Mesothelial cell of epicardium (in vitro differentiated cells): ENCODE measurements at places on chromosomes 6 and 20.

DNA sequence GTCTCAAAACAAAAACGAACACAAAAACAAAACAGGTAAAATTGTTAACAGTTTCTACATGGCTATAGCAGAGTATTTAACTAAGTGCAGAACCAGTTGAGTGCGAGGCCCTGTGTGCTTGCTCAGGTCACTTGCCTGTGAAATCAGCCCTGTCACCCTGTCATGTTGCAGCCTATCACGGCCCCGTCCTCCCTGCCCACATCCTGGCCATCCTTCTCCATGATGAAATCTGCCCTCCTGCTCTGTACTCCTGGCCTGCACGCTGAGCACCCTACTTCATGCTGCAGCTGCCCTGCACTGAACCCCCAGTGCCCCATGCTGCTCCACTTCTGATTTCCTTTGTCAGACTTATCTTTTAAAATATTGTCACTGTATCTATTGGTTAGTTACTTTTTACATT lies 62.4 kb downstream of the DTD1 start:
- no peak for DNase-seq

DNA sequence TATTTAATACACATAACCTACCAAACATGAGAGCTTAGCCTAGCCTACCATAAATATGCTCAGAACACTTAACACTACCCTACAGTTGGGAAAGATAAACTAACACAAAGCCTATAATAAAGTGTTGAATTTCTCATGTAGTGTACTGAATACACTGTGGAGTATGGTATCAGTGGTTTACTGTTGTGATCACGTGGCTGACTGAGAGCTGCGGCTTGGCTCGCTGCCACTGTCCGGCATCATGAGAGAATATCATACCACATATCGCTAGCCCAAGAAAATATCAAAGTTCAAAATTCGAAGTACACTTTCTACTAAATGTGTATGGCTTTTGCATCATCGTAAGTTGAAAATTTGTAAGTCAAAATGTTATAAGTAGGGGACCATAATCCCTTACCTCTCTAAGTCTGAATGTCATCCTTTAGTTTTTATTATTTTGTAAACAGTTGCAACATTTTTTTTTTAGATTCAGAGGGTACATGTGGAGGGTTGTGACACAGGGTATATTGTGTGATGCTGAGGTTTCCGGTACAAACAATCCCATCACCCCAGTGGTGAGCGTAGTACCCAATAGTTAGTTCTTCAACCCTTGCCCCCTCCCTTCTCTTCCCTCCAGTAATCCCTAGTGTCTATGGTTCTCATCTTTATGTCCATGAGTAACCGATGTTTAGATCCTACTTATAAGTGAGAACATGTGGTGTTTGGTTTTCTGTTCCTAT lies 14.6 kb upstream of the TAAR1 start:
- no peak for DNase-seq

DNA sequence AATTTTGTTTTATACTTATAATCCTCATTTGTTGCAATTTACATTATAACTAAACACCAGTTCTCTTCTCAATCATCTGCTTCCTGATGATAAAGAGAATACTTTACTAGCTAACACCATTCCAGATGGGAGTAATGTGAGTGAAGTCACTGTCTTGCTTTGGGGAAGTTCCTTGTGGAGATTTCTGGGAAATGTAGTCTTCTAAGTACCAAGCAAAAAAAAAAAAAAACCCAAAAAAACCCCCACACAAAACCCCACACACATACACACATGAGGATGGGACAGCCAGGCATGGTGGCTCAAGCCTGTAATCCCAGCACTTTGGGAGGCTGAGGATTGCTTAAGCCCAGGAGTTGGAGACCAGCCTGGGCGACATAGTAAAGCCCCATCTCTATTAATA lies 2.2 kb upstream of the SNPH start:
- DNase-seq: no peak

DNA sequence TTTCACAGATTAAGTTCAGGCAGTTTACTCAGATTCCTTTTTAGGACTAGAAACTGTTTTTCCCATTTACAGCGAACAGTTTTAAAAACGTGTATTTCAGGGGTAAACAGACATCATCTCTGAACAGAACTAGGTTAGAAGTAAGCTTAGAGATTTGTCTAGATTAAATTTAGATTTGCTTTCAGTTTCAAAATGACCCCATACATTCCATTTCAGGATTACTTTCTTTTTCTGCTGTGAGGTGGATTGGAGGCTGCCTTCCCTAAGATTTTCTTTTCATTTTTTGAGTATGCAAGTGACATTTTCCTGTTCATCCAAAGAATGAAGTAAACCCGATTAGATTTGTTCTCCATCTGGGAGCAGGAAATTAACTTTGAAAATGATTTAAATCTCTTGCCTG lies 747.2 kb downstream of the KHDRBS2 start:
- DNase-seq: no peak

DNA sequence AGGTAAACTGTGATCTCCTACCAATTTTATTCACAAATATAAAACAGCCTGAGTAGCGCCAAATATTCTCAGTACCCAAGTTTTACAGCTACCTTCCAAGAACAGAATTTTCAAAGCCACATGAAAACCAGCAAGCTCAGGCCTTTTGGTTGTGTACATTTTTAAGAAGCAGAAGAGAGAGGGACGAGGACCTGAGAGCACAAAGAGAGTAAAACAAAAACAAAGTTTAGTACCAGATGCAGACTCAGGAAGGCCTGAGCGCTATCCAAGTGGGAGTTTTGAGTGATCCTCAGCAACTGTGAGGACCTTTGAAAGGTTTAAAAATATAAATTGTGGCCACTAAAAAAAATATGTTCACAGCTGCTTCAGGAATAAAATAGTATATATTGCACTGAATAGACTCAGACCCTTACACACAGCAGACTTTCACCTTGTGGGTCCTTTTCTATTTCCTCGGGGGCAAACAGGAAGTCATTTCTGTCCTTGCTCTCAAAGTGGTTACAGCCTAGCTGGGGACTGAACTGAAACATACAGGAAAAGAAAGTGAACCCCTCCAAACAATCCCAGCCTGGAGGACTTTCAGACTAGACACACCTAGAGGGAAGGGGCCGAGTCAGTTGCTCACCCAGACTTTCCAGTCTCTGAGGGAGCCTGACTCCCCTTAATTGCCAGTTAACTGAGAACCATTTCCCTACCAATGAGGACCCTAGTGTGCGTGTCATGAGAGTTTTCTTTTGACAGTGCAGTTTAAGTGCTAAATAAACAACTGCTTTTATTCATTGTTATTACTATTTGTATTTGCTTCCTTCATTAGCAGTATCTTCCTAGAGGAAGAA lies 48.5 kb upstream of the NT5E start:
- DNase-seq: no peak

GRCh38 chr6:158154816-158155215 lies 13.2 kb downstream of the SERAC1 start:
- no peak for DNase-seq

GRCh38 chr20:25389858-25390537 lies 637 bp downstream of the ABHD12 start:
- DNase-seq: peak; percentile 25

GRCh38 chr20:54398814-54399213 lies 76.6 kb upstream of the DOK5 start:
- no peak for DNase-seq

- DNase-seq: no peak
These were observed 25.0 kb downstream of the KCNQ5 start for GRCh38 chr6:72646604-72647485.

- DNase-seq: no peak
These were observed 699.1 kb downstream of the EPM2A start for GRCh38 chr6:145036236-145036635.

DNA sequence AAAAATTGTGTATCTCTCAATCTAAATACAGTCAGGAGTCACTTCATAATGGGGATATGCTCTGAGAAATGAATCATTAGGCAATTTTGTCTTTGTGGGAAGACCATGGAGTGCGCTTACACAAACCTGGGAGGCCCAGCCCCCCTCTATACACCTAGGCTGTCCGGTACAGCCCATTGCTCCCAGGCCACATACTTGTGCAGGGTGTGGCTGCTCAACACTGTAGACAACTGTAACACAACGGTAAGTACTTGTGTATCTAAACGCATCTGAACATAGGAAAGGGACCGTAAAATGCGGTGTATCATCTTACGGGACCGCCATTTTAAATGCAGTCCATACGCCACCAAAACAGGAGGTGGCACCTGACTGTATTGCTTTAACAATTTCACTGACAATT lies 58.0 kb upstream of the FRMD1 start:
- no peak for DNase-seq

DNA sequence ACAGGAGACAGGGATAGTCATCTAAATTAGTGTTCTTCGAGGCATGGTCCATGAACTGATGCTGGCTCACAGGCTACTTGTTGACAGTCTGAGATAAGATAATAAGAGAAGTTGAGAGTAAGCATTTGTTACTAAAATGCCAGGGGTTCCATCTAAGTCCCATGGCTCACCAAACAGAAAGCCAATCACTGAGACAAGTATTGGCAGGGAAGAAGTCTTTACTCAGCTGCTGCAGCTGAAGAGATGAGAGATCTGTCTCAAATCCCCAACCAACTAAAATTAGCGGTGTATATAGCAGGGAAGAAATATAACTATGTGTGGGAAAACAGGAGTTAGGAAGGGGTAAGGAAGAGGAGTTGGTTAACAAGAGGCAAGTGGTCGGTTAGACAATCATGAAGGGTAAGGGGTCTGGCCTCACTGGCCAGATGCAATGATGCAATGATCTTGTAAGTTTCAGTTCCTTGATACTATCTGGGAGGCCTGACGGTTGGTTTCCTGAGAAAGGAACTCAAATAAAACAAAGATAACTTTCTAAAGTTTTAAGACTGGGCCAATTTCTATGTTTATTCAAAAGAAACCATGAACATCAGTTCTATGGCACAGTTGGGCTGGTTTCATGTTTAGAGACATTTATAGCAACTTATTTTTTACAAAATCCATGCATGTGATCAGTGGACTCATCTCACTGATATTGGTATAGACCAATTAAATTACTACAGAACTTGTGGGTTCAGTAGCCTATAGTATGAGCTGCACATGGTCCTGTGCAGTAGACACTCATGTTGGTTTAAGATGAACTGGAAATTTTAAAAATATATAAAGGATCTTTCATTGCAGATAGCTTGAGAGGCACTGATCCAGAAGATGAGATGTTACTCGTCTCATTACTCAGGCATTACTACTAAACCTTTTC lies 9.9 kb upstream of the HEBP2 start:
- DNase-seq: no peak

DNA sequence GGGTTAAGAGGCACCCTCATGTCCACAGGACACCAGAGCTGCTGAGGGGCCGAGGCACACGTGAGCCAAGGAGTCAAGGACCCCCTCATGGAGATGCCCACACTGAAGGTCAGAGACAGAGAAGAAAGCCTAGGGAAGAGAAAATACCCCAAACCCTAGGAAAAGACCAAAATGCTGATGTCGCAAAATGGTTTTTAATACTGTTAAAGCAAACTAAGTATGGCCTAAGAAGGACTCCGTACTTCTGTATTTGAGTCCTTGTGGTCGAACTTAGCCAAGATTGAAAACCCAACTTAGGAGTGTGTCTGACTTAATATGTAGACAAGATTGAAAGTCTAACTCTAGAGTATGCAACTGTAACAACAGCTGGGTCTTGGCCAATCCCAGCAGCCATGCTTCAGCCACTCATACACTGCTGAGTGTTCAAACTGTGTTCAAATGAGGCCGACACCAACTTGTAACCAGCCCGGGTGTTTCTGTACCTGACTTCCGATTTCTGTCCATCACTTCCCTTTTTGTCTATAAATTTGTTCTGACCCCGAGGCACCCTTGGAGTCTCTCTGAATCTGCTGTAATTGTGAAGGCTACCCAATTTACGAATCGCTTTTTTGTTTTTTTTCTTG lies 92.6 kb upstream of the AGPAT4 start:
- DNase-seq: no peak

DNA sequence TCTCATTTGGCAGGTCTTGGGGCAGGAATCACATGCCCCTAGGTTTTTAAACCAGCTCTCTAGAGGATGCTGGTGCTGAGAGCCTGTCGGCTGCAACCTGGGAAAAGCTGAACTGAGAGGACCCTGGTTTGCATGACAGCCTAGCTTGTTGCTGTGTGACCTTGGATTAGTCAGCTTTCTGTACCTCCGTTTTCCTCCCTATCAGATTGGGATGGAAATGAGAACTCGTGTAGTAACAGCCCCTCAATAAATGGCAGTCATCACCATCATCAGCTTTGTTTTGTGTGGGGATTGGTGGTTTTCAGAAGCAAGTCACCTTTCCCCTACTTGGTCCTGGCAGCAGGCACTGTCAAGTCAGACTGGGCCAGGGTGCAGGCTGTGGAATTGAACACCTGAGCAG lies 75.2 kb upstream of the MYL9 start:
- DNase-seq: no peak

- DNase-seq: no peak
These were observed 43.8 kb upstream of the HIVEP1 start for GRCh38 chr6:11968241-11968806.

- DNase-seq: no peak
These were observed 622.3 kb upstream of the IMPG1 start for GRCh38 chr6:76694795-76695194.

GRCh38 chr6:144176043-144176442 lies 25.7 kb downstream of the STX11 start:
- no peak for DNase-seq

DNA sequence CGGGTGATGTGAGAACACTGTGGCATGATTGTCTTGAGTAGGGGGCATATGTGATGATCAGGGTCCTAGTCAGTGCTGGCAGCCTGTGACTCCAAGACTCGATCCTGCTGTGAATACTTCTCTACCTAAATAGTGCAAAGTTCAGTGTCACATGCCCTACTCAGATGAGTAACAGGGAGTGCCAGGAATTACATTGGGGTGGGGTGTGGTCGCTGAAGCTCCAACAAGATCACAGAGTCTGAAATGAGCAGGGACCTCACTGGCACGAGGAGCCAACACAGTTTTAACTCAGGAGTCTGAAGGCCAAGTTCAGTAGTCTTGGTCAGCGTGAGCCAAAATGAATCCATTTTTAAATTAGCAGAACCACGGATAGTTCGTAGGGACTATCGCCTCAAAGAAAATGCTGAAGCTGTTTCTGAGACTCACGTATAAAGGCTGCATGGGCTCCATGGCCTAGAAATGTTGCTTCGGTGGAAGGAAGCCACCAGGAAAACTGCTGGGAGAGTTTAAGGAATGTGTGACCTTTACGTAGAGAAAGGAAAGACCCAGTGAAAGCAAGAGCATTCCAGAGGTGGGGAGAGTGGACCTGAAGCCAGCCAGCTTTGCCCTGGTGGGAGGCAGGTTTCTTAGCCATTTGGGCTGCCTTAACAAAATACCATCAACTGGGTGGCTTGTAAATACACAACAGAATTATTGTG lies 72.2 kb downstream of the RPP40 start:
- DNase-seq: no peak

DNA sequence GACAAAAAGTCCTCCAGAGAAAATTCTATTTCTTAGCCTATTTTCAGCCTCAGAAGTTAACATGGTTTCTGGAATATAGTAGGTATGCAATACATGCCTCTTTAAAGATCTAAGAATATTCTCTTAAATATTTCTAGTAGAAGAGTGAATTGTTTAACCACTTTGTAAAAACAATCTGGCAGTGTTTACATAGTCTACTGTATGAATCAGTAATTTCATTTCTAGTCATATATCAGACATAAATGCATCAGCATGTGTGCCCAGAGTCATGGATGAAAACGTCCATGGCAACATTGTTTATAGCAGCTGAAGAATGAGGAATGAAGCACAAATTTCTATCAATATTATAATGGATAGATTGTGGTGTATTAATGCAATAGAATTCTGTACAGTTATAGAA lies 124.9 kb downstream of the NKAIN2 start:
- DNase-seq: no peak
